AG04450 (cell line): ENCODE measurements at places on chromosomes 5 and 9. TPM values are rescaled to one million over a fixed set of nuclear protein-coding genes. Genes with fewer than 3 reads are reported as not detected.

SLC6A18 gene
- not detected in 2 replicates for polyA plus RNA-seq

ROPN1L gene
- polyA plus RNA-seq, result 0.24 and 0.29 TPM in 2 replicates

TAF11L14 gene
- not detected in 2 replicates for polyA plus RNA-seq

DNA sequence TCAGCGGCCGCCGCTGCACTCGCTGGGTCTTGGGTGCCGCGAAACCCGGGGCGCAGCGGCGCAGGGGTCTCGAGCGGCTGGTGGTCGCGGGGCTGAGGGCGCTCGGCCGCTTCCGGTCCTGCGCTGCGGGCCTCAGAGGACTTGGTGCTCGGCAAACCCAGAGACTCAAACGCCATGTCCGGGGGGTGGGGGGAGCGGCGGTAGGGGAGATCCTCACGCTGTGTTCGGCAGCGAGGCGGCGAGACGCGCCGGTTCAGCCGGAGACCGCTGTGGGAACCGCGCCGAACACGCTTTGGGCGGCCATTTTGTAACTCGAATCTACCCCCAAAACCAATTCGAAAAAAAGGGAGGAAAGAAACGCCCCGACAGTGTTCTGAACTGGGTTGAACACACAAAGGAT lies 317.5 kb upstream of the CDH18 start:
- no peak for DNase-seq

- DNase-seq, result no peak
These were observed 403.4 kb downstream of the RAB3C start for GRCh38 chr5:58986281-58986680.

DNA sequence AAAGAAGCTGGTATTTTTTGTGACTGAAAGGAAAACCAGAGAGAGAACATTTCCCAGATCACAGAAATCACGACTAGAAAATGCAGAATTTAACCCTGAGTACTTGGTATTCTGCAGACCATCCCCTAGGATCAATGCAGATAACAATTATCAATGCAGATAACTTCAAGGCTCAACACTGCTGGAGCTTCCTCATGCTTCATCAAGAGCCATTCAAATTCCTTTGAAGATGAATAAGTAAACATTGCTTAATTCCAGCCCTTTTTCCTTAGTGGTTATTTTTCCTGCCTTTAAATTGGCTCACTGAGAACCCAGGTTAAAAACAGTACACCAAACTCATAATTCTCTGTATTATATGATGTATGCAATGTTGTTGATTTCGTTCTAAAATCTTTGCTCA lies 370.1 kb upstream of the TLE4 start:
- no peak for DNase-seq

DNA sequence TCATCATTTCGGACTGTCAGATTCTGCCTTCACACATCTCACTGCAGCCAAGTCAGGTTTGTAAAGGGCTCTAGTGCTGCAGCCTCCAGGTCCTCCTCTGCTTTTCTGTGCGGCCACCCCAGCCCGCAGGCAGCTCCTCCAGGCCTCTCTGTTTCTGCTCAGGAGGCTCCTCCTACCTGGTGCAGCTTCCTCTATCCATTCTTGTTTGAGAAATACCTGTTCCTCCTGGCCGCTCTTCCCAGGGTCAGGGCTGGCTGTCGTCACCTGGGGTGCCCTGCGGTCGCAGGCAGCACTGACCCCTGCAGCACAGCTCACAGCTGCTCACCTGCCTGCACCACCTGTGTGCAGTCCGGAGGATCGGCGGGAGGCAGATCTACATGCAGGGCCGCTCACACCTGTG lies 387.7 kb upstream of the IRX4 start:
- DNase-seq, result no peak

DNA sequence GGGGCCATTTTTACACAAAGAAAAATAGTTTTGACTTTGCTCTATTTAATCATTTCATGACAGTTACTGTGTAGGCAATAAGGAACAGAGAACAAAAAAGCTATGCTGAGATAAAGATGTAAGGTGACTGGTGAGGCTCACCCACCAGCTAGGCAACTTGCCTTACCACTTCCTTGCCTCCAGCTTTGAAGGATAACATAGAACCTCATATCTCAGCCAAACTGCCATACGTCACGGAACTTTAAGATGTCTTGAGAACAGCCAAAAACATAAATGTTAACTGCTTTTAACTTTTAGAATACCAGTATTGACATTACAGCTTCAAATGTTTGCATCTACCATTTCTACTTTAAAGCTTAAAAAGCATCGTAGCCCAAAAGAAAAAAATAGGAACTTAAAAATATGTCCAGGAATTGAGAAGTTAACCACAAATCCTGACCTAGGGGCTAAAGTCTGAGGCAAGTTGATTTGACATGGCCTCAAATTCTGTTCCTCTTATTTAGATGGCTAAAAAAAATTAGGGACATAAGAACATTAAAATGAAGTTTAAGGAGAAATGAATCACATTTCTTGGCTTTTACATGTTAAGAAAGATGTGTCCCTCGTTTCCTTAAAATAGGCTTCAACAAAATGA lies 7.7 kb upstream of the GCNT4 start:
- no peak for DNase-seq

- no peak for DNase-seq
These were observed 86.0 kb downstream of the TARS1 start for GRCh38 chr5:33526755-33527154.

- DNase-seq, result no peak
These were observed 36.3 kb upstream of the SMIM15 start for GRCh38 chr5:61198606-61199005.

DNA sequence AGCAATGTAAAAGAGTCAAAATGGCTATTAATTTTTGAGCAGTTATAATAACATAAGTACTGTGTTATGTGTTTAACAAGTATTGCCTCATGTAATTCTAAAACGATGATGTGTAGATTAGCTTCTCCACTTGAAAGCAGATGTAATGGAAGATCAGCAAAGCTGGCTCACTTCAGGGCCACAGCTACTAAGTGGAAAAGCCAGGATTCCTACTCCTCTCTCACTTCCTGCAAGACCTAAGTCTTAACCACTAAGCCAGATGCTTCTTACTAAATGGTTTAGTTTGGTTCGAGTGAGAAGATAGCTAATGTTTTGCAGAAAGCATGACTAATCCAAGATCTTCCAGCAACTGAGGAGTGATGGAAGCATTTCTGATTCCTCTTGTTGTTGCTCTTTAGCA lies 15.7 kb upstream of the TNC start:
- DNase-seq, result peak; percentile 88

- DNase-seq, result no peak
These were observed 3.9 kb downstream of the GPRIN1 start for GRCh38 chr5:176606032-176606431.

- DNase-seq, result no peak
These were observed 1.2 kb upstream of the RFK start for GRCh38 chr9:76395381-76395780.

DNA sequence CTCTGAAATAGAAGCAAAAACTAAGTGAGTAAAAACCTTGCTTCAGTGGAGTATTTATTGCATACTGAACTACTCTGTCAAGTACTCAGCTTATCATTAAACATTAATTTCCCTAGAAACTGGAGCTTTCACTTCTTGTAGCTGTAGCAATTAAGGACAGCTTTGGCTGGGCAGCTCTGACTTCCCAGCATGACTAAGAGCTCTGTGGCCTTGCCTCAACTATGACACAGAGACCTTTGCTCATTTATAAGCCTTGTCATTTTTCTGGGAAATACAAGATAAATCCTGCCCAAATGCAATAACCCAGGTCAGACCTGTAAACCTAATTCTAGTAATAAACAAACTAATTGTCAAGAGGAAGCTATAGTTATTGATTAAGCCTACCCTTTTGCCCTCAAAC lies 65.4 kb upstream of the STK32A start:
- no peak for DNase-seq
